Stimulated activated CD8-positive, alpha-beta memory T cell treated with anti-CD3 and anti-CD28 coated beads, Interleukin-7, amount 100 ng/mL, for 4 hours (primary cell): ENCODE measurements at places on chromosomes 3 and 15.

GRCh38 chr3:53153980-53154379 is 7.0 kb upstream of the PRKCD start:
- DNase-seq = no peak

DNA sequence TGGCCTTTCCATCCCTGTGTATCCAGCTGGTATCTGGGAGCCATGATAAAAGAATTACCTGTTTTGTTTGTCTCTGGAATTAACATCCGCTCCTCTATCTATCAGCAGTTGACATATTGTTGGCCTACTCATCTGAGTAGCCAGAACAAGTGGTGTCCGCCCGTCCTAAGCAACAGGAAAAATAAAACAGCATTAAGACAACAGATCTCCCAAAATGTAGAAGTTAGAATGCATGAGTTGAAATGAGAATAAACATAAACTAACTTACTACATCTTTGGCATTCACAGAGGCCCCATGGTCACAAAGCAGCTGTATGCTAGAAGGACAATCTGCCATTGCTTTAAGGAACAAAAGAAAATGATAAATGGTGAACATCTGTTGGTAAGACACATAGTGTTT is 75.9 kb downstream of the UACA start:
- no peak for DNase-seq

DNA sequence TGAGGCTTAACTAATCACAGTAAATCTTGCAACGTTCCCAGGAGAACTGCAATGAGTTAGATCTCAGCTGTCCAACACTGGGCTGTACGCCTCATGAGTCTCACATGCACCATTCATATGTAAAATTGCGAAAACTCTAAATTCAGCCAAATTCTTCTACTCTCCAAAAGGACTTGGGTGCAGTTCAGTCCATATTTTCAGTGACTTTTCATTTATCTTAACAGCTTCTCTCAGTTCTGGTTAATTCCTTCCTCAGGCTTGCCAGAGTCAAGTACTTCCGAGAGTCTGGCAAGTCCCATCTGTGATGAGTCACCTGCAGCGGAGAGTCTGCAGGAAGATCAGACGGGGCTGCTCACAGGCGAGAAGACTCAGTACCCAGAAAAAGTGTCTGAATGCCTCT is 11.5 kb downstream of the CCDC80 start:
- DNase-seq = no peak

DNA sequence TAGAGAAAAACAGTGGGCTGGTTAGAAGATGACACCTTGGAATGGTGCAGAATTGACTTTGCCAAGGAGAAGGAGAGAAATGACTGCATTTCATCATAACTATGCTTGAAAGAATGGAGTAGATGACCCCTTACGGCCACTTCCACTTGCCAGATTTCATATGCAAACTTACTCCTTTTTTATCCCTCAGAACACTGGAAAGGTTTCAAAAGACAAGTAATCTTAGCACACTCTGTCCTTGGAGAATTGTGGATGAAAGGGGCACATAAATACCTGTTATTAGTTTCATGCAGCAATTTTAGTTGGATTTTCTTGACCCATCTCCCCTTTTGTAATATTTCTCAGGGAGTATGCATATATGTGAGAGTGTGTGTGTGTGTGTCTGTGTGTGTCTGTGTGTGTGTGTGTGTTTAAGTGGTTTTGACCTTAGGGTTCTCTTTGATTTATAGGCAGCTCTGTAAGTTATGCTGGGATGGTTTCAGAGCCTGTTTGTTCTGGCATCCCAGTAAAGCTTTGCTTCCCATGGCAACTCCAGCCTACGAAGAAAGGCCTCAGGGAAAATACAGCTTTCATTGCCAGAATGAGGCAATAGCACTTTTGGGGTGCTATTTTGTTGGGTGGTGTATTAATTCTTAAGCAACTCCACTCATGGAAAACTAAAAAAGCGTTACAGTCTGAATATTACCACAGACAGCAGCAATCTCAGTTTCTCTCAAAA is 122.2 kb upstream of the TP63 start:
- DNase-seq = no peak

GRCh38 chr3:58520403-58521335 is 16.3 kb downstream of the ACOX2 start:
- DNase-seq = no peak

DNA sequence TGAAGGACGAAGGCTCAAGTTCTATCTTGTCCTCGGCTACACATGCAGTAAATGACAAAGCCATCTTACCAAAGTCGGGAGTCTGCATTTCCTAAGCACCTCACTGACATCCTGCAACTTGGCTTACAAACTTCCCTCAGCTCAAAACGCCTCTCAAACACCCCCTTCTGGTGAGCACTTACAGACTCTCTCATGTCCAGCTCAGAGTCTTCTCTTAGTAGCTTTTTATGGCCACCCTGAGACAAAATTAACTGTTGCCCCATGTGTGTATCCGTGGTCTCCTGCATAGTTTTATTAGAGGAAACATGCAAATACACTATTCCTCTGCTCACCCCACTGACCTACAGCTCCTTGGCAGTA is 819.7 kb downstream of the FHIT start:
- no peak for DNase-seq

GRCh38 chr3:96700322-96701315 is 113.8 kb upstream of the EPHA6 start:
- DNase-seq = no peak

- no peak for DNase-seq
These were observed 187.1 kb downstream of the FMN1 start for GRCh38 chr15:33007303-33007855.

GRCh38 chr3:14565868-14566588 is 25.9 kb upstream of the GRIP2 start:
- DNase-seq = no peak
